ENCODE measurements at places on chromosomes 6 and 20. TPM values are rescaled to one million over a fixed set of nuclear protein-coding genes. Genes with fewer than 3 reads are reported as not detected.

GRCh38 chr20:31604567-31605030, 490 bp upstream of the ID1 start:
- no peak overlapping the region for H3K27ac ChIP-seq
- DNase-seq = no peak
- peaks cover 30% of the 10 kb centered on the region for H3K4me1 ChIP-seq

DNA sequence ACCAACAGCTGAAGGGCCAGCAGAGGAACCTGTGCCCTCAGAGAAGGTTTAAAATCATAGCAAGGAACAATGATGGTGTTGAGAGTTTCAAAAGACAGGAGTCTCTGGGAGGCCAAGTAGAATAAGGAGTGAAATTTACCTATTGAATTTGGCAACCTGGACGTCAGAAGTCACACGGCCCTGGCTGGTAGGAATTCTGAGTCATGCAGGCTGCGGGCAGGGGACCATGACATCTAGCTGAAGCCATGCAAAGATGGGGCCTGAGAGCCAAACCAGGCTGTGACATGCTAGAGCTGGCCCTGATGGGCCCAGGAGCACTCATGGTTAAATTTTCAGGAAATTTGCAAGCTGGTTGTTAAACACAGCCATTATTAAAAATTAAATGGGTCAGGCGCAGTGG, 64.0 kb upstream of the SNX9 start:
- no peak overlapping the region for H3K27ac ChIP-seq
- no peak overlapping the region for H3K4me3 ChIP-seq
- no peaks in the 10 kb centered on the region for H3K36me3 ChIP-seq
- DNase-seq = no peak

GRCh38 chr6:116443105-116443504, 18.1 kb upstream of the CALHM6 start:
- H3K36me3 ChIP-seq = no peaks in the 10 kb centered on the region
- no peak overlapping the region for H3K4me3 ChIP-seq
- H3K4me1 ChIP-seq = peaks cover 37% of the 10 kb centered on the region

GRCh38 chr20:11331096-11331495, 586.6 kb upstream of the BTBD3 start:
- H3K27me3 ChIP-seq = no peaks in the 10 kb centered on the region
- no peak overlapping the region for H3K4me3 ChIP-seq
- H3K36me3 ChIP-seq = no peaks in the 10 kb centered on the region
- DNase-seq = no peak
- H3K27ac ChIP-seq = no peak overlapping the region

DNA sequence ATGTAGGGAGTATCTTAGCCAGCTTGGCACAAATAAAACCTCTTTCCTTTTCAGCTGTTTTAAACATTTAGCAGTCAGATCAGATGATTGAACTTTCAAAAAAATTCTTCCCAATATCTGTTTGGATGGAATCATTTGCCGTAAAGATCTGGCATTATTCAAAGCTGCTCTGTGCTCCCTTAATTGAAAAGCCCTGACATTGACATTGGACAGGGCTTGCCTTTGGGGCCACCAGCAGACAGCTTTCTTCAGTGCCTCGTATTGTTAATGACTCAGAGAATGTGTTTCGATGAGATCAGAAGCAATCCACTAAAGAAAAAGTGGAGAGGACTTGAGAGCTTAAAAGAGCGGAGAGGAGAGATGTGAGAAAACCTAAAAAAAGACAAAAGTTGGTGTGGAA, 343.5 kb downstream of the NRN1 start:
- H3K27me3 ChIP-seq = peaks cover 9% of the 10 kb centered on the region
- H3K27ac ChIP-seq = no peak overlapping the region
- H3K36me3 ChIP-seq = no peaks in the 10 kb centered on the region
- H3K4me1 ChIP-seq = peaks cover 10% of the 10 kb centered on the region

- DNase-seq = no peak
- H3K36me3 ChIP-seq = peaks cover 35% of the 10 kb centered on the region
- no peaks in the 10 kb centered on the region for H3K27me3 ChIP-seq
- peaks cover 13% of the 10 kb centered on the region for H3K4me1 ChIP-seq
- no peak overlapping the region for H3K27ac ChIP-seq
- no peak overlapping the region for H3K4me3 ChIP-seq
These were observed 5.3 kb downstream of the TRIM39 start for GRCh38 chr6:30331981-30332380.

GRCh38 chr6:19755181-19755580, 82.0 kb upstream of the ID4 start:
- H3K4me3 ChIP-seq = no peak overlapping the region
- no peak for DNase-seq
- H3K36me3 ChIP-seq = no peaks in the 10 kb centered on the region
- H3K27ac ChIP-seq = no peak overlapping the region
- peaks cover 21% of the 10 kb centered on the region for H3K27me3 ChIP-seq
- no peaks in the 10 kb centered on the region for H3K4me1 ChIP-seq

- H3K27me3 ChIP-seq = no peaks in the 10 kb centered on the region
- DNase-seq = no peak
- H3K36me3 ChIP-seq = no peaks in the 10 kb centered on the region
- H3K4me3 ChIP-seq = no peak overlapping the region
These were observed 302.9 kb downstream of the PTPRT start for GRCh38 chr20:42886801-42887200.

GRCh38 chr6:139271056-139271455, 20.7 kb downstream of the TXLNB start:
- DNase-seq = no peak
- no peak overlapping the region for H3K27ac ChIP-seq
- no peaks in the 10 kb centered on the region for H3K27me3 ChIP-seq
- H3K4me3 ChIP-seq = no peak overlapping the region

- H3K4me3 ChIP-seq = no peak overlapping the region
- no peaks in the 10 kb centered on the region for H3K36me3 ChIP-seq
- peaks cover 16% of the 10 kb centered on the region for H3K4me1 ChIP-seq
These were observed 13.7 kb downstream of the ACSS1 start for GRCh38 chr20:25044261-25044560.

DNA sequence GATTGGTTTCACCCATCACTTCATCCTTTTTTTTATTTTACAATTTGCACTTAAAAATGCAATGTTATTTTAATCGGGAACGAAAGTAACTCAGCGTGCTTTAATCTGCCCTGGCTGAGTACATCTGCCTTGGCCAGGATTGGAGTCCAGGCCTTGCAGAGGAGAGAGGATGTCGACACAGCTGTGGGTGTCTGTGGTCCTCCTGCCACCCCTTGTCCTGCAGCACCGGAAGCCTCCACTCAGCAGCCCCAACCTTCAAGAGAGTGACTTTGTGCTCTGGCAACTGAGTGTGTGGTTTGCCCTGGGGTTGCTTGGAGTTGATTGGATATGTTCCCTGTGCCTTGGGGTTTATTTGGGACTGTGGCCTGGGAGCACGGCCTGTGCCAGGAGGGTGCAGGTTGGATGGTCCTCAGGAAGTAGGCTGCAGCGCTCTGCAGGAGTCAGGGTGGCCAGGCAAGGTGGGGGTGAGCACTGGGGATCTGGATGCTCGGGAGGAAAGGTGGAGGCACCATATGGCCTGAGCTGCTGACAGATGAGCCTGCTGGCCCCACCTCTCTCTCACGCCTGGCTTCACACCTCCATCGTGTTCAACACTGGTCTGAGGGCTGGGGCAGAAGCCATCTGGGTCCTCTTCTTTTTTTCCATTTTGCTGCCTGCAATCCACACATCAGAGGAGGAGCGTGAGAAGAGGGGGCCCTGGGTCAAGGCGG, 4.3 kb downstream of the MYT1 start:
- H3K36me3 ChIP-seq = no peaks in the 10 kb centered on the region
- DNase-seq = no peak
- no peaks in the 10 kb centered on the region for H3K4me1 ChIP-seq
- peaks cover 15% of the 10 kb centered on the region for H3K27me3 ChIP-seq
- H3K4me3 ChIP-seq = no peak overlapping the region

DNA sequence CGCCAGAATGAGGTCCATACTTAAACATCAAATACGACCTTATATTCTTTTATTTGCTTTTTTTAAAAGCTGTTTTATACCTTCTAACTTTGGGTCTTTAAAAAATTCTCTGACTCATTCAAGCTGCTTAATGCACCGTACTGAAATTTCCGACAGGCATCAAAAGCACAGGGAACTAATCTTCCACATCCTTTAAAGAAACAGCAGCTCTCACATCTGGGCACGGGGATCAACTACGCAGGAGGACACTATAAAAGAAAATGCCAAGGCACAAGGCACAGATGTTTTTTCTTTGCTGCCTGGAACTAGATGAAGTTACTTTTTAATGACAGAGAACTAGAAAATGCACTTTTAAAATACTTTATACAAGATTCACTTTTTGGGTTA, 112.4 kb upstream of the ARG1 start:
- DNase-seq = no peak
- H3K4me1 ChIP-seq = peaks cover 4% of the 10 kb centered on the region
- no peaks in the 10 kb centered on the region for H3K27me3 ChIP-seq
- no peaks in the 10 kb centered on the region for H3K36me3 ChIP-seq
- H3K4me3 ChIP-seq = no peak overlapping the region

DNA sequence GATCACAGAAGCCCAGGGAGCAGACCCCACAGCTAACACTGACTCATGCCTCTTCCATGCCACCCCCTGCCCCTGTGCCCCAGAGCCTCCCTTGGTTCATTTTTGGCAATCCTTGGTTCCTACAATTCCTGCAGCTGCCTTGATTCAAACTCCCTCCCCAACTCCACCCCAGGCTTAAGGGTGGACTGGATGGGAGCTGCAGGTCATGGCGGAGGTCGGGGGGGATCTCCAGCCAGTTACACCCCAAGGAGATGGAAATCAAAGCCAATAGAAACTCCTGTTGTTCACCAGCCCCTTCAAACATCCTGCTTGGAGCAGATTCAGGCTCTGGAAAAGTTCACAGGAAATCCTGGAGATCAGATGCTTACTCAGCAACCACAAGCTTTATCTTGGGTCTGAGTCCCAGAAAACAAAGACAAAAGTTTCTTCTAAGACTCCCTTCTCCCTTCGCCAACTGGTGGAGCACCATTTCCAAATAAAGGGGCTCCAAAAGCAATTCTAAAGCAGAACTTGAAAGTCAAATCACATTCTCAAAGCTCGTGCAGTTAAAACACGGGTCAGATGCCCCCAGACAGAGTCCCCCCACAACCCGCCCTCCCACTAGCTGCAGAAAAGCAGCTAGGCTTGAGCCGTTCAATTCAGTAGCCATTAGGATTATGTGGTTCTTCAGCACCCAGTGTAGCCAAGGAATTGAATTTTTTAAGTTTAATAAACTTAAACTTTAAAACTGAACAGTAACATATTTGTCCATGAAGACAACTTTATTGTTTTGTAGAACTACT, 149.5 kb downstream of the ANKRD60 start:
- H3K4me1 ChIP-seq = no peaks in the 10 kb centered on the region
- no peak overlapping the region for H3K4me3 ChIP-seq
- no peaks in the 10 kb centered on the region for H3K36me3 ChIP-seq

GRCh38 chr6:38396209-38396608, 243.5 kb downstream of the BTBD9 start:
- no peak overlapping the region for H3K27ac ChIP-seq
- DNase-seq = no peak
- no peaks in the 10 kb centered on the region for H3K27me3 ChIP-seq

DNA sequence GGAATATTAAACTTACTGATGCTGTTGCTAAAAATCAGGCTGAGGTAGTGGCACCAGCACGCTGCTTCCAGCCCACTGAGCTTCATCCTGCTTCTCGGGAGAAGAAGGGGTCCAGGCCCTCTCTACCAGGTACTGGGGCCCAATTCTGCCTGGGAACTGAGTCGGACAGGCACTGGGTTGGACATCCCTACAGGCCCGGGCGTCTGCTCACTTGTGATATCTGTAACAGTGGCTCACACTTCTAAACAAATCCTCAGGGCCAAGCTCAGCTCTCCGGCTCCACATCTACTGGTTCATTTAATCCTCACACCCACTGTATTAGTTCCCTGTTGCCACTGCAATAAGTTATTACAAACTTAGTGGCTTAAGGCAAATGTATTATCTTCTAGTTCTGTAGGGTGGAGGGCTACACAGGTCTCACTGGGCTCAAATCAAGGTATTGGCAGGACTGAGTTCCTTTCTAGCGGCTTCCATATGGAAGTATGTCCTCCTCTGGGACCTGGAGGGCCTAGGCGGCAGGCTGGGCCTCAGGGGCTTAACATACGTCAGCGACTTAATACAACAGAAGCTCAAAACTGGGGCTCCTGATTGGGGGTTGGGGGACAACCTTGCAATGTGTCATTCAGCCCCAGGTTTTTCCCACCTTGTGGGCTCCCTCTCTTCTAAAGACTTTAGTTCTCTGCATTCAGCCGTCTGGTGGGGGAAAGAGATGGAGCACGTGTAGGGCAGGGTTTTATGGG, 1.6 kb upstream of the KCNK15 start:
- H3K27me3 ChIP-seq = peaks cover 38% of the 10 kb centered on the region
- peaks cover 11% of the 10 kb centered on the region for H3K4me1 ChIP-seq
- DNase-seq = peak; percentile 47
- H3K4me3 ChIP-seq = no peak overlapping the region

DNA sequence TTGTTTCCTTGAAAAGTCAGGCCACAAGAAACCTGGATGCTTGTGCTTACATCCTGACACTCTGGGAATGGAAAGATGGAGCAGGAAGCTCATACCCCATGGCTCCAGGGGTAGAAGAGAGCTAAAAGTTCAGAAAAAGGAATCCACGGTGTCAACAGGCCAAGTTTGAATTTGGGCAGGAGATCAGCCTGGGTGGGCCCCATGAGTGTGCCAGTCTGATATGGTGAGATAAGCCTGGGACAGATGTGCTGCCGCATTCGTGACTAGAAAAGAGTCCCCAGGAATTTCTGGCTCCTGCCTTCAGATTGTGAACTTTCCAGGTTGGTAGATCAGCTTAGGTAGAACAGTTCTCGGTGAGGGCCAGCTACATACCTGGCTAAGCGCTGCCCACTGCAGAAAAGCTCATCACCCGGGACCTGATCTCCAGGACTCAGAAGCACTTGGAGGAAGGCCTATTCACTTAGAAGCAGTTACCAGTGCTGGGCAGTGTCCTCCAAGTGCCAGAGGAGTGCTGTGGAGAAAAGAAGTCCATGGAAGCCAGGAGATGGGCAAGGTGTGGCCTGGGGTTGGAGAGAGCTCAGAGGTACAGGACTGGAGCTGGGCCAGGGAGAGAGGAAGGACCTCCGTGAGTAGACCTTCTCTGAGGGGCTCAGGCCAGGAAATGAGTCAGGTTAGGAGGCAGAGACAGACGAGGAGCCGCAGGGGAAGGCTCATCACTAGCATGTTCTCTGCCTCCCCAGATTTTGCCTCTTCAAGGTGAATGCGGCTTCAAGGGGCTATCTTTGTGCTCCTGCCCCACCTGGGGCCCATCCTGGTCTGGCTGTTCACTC, at the start of gene TSPO2:
Gene TSPO2 (plus strand): TSS at position 242 of the 830 bp plus-strand sequence. CDS start 519 bp downstream, at position 761.
- H3K36me3 ChIP-seq = no peaks in the 10 kb centered on the region
- H3K4me1 ChIP-seq = peaks cover 4% of the 10 kb centered on the region
- DNase-seq = no peak

- no peaks in the 10 kb centered on the region for H3K27me3 ChIP-seq
- DNase-seq = no peak
- peaks cover 11% of the 10 kb centered on the region for H3K4me1 ChIP-seq
- H3K4me3 ChIP-seq = no peak overlapping the region
These were observed 6.6 kb upstream of the SOX18 start for GRCh38 chr20:64055893-64056638.

- H3K4me1 ChIP-seq = no peaks in the 10 kb centered on the region
- peaks cover 55% of the 10 kb centered on the region for H3K27me3 ChIP-seq
- H3K4me3 ChIP-seq = no peak overlapping the region
- no peaks in the 10 kb centered on the region for H3K36me3 ChIP-seq
- no peak for DNase-seq
These were observed 2.9 kb downstream of the MAP7 start for GRCh38 chr6:136547336-136547735.

The CST4 gene
- total RNA-seq = not detected

The PRDM13 gene
- total RNA-seq = not detected

The TREML1 gene
- total RNA-seq = not detected

The LY6G6C gene
- not detected for total RNA-seq

The C6orf132 gene
- 0.42 TPM for total RNA-seq

The OR2H1 gene
- not detected for total RNA-seq

The PRSS35 gene
- not detected for total RNA-seq

The MLIP gene
- not detected for total RNA-seq

The BTNL2 gene
- total RNA-seq = not detected

The KHDC1L gene
- not detected for total RNA-seq

The KHDRBS2 gene
- 0.36 TPM for total RNA-seq

The FAXC gene
- not detected for total RNA-seq
